ENCODE measurements at places on chromosomes 4 and X.

GRCh38 chr4:133621628-133622027, 472.5 kb downstream of the PCDH10 start:
- no peak for DNase-seq

DNA sequence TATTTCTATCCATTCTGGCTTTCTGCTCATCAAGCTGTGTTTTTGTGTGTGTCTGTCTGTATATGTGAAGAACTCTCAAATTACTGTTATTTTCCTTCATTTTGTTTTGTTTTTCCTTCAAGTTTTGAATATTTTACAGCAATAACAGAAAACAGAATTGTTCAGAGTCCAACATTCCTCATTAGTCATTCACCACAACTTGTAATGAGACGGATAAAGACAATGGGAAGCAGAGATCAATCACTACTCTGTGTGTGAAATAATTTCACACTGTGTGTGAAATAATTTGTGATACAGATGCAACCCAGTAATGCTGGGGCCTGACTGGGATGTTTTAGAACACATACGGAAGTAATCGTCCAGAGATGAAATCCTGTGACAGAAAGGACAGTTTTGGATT, 55.2 kb downstream of the HPGD start:
- peak; percentile 12 for DNase-seq

- no peak for DNase-seq
Measured at GRCh38 chr4:129239088-129239487, 143.1 kb downstream of the C4orf33 start.

GRCh38 chrX:12042615-12043014, 95.7 kb upstream of the FRMPD4 start:
- DNase-seq: no peak

DNA sequence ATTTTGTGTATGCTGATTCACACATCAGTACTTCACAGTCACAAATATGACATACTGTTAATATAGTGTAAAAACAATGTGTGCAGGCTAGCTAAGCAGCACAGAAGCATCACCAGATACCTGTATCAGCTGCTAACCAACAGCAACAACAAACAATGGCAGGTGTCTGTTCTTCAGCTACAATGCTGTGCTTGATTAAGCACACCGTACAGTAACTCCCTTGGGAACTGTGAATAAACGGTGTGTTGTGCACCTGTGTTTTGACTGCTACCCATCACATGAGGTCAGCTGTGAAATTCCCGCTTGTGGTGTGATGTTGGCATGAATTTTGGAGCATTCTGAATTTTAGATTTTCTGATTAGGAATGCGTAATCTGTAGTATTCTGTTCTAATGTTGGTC, 379.7 kb upstream of the FAT1 start:
- DNase-seq: no peak

Measured in foreskin fibroblast (primary cell).